AG04449 (cell line): ENCODE measurements at places on chromosomes 6 and 20.

DNA sequence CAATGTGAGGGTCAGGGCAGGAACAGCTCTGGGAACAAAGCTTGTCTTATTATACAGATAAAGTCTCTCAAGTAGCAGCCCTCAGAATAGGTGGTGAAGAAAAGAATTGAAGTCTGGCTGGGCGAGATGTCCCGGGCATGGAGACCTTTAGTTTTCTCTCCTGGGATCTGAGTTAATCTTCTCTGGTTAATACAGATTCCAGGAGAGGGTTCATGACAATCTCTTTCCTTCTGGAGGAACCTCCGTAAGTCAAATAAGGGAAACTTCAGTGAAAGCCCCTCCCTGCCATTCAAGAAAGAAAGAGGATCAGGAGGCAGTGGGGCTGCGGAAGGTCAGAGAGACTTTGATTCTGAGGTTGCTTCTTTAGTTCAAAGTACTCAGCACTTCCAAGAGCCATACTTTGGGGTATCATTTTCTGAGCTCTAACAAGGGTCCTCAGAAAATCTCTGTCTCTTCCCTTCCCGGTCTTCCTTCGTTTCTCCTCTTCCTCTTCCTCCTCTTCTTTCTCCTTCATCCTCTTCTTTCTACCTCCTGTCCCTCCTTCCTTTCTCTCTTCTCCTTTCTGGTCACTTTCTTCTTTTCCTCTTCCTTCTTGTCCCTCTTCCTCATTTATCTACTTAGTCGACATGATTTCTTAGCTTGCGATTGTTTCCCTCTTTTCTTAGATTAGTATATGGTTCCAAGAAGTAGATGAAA, 4.6 kb upstream of the ZNF184 start:
- DNase-seq: no peak

GRCh38 chr6:117938311-117938995, 31.4 kb downstream of the SLC35F1 start:
- no peak for DNase-seq

DNA sequence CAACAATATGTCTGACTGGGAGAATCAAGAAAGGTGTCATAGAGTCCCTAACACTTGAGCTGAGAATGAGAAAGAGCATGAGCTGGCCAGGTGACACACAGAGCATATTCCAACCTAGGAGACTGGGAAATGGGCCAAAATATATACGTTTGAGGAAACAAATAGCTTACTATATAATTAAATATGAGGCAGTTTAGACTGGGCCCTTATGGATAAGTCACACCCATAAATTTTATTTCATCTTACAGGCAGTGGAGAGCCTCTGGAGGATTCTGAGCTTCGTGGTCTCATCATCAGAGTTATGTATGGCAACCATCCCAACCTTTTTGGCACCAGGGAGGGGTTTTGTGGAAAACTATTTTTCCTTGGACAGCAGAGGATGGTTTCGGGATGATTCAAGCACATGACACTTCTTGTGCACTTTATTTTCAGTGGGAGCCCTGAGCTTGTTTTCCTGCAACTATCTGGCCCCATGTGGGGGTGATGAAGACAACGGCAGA, 12.9 kb upstream of the NQO2 start:
- DNase-seq: peak; percentile 80

GRCh38 chr6:147156218-147156617, 48.0 kb upstream of the STXBP5 start:
- no peak for DNase-seq

DNA sequence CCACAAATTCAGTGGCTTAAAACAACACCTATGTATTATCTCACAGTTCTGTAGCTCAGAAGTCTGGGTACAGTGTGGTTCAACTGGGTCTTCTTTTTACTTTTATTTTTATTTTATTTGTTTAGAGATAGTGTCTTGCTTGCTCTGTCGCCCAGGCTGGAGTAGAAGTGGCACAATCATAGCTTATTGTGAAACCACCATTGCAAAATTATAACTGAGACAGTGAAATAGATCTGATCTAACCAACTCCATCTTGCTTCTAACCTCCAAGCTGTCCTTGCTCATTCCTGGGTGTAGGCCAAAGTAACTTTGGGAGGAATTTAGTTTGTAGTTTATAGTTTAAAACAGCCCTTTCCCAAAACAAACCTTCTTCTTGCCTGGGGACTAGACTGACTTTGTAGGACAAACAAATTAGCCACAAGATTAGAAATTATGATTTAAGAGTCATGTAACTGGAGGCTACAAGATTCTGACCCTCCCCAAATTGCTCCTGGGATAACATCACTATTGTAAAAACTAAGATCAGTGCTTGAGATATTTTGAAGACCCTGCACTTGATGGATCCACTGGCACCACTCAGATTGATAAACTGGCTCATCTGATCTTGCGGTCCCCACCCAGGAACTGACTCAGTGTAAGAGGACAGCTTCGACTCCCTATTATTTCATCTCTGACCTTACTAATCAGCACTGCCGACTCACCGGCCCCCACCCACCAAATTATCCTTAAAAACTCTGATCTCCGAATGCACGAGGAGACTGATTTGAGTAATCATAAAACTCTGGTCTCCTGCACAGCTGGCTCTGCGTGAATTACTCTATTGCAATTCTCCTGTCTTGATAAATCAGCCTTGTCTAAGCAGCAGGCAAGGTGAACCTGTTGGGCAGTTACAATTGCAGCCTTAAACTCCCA, 193.4 kb upstream of the CDYL start:
- no peak for DNase-seq

DNA sequence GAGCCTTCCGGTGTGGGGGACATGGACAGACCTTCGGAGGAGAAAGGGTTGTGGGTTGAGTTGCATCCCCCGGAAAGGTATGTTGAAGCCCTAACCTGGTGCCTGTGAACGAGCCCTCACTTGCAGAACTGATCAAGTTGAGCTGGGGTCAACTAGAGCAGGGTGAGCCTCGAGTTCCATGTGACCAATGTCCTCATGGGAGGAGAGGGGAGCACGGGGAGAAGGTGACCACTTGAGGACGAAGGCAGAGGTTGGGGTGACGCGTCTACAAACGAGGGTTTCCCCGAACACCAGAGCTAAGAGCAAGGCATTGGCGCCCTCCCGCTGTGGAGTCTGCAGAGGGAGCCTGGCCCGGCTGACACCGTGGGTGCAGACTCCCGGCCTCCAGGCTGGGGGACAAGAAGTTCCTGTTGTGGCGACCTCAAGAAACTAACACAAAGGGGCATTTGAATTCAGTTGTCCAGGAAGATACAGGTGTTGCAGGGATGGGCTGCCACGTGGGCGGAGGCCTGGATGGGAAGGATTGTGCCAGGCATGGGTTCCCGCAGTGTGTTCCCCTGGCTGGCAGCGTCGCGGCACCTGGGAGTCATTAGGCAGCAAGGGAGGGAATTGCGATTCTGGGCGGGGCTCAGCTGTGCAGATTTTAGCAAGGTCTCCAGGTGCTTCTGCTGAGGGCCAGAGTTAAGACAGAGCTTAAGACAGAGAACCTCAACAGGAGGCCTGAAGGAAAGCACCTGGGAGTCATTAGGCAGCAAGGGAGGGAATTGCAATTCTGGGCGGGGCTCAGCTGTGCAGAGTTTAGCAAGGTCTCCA, 20.4 kb upstream of the UNC93A start:
- no peak for DNase-seq

DNA sequence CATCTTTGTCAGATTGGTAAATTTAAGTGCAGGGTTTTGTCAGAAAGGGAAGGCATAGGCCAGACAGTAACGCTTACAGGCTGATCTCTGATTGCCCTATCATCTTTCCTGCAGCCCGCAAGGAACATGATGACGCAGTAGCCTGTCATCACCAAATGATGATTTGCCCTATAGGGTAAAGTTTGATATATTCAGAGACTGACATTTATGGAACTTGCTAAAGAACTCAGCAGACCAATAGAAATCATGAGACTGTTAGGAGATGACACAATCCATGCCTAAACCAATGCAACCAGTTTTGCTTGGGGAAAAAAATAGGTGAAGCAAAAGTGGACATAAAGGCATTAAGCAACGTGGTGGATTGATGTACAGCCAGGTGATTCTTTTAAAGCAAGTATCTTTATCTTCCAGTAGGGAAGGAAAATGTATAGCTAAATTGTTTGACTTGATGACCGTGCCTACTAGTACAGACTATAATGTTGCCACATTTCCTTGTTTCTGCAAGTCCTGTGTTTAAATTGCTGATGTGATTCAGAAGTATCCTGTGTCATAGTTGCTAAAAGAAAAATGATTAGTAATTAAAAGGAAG, 2.4 kb downstream of the NUS1 start:
- DNase-seq: no peak

GRCh38 chr20:12575352-12576095, 433.2 kb upstream of the SPTLC3 start:
- DNase-seq: no peak

DNA sequence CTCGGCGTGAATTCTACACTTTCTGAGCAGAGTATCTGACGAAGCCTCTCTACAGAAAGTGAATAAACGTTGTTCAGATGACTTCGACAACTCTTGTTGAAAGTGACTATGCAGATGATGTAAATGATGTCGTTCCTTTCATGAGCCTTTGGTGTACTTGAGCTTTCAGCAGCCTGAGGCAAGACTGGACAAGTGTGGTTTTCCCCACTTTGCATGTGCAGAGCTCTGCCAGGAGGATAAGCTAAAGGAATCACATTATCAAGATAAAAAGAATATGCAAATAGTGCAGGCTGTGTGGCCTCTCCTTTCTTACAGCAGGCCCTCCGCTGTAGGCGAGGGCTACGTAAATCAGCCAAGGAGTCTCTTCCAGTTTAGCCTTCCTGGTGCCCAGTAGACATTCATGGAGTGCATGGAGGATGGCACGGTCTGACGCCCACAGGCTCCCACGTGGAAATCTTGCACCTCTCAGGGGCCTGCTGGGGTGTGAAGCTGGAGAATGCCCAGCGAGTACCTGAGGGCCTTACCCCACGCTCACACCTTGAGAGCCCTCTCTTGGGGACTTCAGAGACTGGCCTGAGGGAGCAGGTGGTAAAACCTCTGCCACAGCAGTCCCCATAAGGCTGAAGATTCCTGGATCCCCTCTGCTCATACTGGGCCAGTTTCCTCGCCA, 54.9 kb downstream of the RPP40 start:
- DNase-seq: no peak

DNA sequence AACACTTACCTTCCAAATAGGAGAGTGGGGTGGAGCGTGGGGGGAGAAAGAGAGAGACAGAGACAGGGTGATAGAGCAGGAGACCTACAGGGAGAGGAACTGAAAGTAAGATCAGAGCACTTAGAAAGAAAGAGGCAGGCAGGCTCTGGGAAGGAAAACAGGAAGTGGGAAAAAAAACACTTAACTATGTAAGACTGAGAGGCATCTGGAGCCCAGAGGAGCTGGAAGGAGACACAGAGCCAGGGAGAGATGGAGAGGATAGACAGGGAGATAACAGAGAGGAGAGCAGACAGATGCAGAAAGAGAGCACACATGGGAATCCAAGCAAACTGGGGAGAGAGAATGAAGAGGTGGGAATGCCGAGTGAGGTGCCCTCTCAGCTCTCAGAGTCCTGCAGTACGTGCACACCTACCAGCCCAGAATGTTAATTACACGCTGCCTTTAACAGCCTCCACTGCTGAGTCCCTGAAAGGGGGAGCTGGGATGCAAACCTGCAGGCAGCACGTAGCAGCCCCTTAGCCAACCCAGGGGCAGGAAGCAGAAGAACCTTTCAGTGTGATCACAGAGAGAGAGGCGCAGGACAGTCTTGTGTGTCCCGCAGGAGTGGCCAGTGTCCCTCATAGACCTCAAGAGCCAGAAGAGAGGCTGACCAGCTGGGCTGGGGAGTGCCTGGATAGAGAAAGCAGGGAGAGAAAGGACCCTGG, 132.7 kb upstream of the LRFN2 start:
- peak; percentile 41 for DNase-seq

DNA sequence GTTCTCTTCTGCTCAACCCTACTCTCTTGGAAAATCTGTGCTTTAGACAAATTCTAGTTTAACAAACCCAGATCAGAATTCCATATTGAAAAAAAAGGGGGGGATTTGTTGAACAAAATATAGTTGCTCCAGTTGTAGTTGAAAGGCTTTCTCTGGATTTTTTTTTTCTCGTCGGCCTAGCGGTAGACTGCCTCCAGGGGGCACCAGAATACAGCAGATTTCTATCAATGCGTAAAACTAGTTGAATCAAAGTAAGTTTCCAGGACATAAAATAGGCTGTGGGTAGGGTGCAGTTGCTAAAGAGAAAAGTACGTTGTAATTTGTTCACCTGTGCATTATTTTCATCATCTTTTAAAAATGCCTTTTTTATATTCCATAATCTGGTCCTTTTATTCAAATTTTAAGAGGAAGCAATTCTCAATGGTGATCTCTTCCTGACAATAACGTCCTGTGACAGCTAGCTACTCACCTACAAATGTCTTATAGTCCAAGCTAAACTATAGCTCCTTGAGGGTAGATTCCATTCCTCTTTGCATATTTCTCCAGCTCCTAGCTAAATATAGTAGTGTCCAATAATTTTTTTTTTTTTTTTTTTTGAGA, 105.4 kb downstream of the PERP start:
- DNase-seq: no peak

GRCh38 chr6:167442245-167442644, 117.4 kb downstream of the TTLL2 start:
- no peak for DNase-seq

- no peak for DNase-seq
Measured at GRCh38 chr6:46381579-46381978, 109.7 kb downstream of the RCAN2 start.

- no peak for DNase-seq
Measured at GRCh38 chr6:21478883-21479539, 114.5 kb upstream of the SOX4 start.

- no peak for DNase-seq
Measured at GRCh38 chr6:31272436-31272835, 544 bp upstream of the HLA-C start.

- DNase-seq: no peak
Measured at GRCh38 chr6:25835442-25836283, 3.8 kb upstream of the SLC17A1 start.

DNA sequence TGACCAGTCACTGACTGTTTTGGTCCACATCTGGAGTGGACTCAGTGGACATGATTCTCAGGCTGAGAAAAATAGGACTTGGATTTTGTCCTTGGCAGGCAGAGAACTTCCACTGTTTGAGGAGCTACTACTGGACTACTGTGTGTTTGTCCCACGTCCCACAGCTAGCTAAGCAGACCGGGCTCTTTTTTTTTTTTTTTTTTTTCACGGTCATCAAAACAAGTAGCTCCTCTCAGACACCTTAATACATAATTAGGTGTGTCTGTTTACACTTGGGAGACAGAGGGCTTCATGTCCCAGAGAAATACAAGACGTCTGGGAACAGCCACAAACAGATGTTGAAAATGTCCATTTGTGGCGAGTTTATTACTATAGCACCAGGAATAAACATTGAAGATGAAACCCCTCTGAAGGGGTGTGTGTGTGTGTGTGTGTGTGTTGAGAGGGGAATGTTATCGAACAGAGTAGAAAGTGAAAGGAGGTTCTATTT, 155.0 kb upstream of the SUPT3H start:
- DNase-seq: no peak

DNA sequence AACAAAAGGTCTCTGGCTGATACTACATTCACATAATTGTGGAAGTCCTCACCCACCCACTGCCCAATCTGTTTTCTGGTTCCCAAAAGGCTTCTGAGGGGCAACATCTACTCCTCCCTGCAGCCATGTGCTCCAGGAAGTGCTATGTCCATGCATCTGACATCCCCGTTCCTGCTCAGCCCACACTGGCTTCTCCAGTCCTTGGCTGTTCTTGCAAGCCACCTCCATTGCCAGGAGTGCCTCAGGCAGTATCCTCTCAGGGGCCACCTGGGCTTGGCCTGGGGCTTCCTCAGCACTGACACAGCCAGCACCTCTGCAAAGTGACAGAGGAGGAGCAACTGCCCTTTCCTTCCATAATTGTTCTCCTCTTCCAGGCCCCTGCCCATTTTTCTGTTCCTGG, 18.3 kb downstream of the ARHGAP18 start:
- DNase-seq: no peak
